ENCODE measurements at places on chromosomes 13 and 19.

GRCh38 chr13:52004511-52005170 is 6.6 kb downstream of the ATP7B start:
- DNase-seq: no peak

- no peak for DNase-seq
Measured at GRCh38 chr13:76446191-76446590, 440.0 kb downstream of the KCTD12 start.

DNA sequence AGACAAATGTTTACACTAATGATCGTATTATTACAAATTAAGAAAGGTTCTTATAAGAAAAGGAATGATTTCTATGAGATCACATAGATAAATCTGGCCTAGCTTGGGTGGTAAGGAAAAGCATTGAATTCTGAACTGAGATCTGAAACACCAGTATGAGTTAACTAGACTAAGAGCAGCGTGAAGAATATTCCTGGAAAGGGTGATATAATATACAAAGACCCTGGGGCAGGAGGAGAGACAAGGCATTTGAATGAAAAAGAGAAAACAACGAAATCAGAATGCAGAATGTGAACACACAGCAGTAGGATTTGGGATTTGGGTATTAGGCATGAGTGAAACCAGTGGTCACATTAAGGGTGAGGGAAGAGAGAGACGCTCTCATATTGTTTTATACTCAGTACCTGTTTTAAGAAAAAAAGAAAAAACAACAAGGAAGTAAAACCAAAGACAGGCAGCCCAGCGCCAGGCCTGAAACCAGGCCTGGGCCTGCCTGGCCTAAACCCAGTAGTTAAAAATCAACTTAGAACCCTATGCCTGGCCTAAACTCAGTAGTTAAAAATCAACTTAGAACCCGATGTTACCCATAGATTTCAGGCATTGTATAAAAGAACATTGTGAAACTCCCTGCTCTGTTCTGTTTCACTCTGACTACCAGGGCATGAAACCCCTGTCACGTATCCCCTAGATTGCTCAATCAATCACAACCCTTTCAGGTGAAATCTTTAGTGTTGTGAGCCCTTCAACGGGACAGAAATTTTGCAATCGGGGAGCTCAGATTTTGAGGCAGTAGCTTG is 287.1 kb downstream of the ITGBL1 start:
- DNase-seq: no peak

DNA sequence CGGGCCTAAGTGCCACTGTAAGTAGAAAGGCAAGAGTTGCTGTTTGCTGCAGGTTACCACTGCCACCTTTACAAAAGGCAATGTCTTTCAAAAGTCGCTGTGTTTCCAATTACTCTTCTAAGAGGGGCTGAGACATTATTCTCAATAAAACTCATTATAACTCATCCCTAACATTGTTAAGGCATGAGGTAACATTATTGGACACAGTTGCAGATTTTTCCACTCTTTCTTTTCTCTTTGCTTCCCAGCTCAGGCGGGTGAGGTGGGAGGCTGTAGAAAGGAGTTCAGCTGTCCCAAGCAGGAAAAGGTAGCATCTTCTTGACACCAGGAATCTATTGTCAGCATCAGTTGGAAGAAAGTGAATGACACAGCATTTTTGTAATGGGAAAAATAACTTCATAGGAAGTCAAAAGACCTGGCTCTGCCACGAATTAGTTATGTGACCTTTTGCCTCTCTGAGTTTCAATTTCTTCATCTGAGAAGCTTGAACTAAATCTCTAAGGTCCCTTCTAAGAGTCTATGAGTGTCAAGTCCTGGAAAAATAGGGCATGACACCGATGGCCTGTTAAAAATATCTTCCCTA is 2.1 kb upstream of the UBL3 start:
- DNase-seq: no peak

- no peak for DNase-seq
Measured at GRCh38 chr13:91836553-91836952, 438.1 kb downstream of the GPC5 start.

DNA sequence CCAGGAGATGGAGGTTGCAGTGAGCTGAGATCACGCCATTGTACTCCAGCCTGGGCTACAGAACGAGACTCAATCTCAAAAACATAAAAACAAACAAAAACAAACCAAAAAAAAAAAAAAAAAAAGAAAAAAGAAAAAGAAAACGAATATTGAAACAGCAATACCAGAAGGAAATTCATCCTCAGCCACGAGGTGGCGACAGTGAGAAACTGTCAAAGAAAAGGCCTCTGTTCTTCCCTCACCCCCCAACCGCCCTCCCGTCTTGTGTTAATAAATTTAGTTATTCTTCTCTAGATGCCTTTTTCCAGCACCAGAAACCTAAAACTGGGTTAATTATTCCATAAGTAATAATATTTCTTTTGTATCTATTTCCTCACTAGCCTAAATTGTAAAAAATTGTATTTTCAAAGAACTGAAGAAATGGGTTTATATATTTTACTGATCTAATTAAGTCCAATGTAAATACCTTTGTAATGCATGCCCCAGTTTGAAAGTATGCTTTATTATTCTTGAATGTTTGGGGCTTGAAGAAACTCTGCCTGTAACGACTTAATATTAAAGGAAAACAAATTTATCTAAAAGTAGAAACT is 38.6 kb downstream of the LIG4 start:
- DNase-seq: peak; percentile 21

- DNase-seq: no peak
Measured at GRCh38 chr19:54573330-54573872, at the start of gene LILRA2. Gene LILRA2 (plus strand): TSS chr19:54573790. CDS start chr19:54573879, 89 bp downstream.

DNA sequence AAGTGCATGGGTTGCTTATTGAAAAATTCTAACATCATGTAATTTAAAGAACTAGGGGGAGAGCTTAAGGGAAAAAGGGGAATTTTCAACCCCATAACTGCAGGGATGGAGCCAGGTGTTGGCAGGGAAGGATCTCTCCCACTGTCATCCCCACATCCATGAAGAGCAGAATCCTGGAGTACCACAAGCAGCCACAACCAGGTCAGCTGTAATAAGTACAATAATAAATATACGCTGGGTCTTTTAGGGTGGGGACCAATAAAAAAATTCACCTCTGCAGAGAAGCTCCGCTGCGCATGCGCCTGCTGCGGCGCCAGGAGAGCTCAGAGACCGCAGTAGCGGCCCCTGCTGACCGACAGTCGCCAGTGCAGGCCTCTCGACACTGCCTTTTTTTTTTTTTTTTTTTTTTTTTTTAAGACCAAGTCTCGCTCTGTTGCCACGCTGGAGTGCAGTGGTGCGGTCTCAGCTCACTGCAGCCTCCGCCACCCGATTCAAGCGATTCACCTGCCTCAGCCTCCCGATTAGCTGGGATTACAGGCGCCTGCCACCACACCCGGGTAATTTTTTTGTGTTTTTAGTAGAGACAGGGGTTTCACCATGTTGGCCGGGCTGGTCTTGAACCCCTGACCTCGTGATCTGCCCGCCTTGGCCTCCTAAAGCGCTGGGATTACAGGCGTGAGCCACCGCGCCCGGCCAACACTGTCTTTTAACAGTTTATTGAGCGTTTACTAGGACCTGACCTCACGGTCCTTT is 2.5 kb upstream of the EEF2 start:
- DNase-seq: peak; percentile 79

- DNase-seq: no peak
Measured at GRCh38 chr13:39401756-39402155, 201.2 kb downstream of the LHFPL6 start.

DNA sequence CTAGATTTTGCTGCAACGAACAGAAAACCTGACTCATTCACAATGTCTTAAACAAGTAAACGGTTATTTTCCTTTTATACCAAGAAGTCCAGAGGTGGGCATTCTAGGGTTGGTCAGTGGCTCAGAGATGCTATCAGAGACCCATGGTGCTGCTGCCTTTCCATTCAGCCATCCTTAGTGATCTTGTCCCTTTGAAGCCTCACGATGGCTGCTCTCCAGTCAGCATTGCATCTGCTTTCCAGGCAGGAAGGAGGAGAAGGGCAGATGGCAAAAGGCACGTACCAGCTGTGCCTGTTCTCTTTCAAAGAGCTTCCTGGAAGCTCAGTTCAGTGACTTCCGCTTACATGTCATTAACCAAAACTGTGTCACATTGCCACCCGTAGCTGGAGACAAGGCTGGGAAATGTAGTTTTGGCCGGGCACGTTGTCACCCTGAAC is 30.1 kb downstream of the WDFY2 start:
- peak; percentile 5 for DNase-seq

DNA sequence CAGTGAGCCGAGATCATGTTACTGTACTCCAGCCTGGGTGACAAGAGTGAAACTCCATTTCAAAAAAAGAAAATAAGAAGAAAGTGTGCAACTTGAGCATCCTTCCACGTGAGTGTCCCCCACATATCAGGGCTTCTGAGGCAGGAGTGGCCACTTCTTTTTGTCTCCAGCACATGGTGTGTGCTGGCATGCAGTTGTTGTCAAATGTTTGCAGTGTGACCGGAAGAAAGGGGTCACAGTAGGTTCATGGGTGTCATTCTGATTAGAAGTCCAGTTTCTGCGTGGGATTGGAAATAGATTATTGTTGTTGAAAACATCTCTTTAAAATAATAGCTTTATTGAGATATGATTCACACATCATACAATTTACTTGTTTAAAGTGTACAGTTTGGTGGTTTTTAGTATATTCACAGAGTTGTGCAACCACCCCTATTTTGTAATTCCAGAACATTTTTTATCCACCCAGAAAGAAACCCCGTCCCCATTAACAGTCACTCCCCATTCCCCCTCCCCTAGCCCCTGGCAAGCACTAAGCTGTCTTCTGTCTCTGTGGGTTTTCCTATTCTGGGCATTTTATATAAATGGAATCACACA is 2.2 kb downstream of the CRTC1 start:
- DNase-seq: no peak

DNA sequence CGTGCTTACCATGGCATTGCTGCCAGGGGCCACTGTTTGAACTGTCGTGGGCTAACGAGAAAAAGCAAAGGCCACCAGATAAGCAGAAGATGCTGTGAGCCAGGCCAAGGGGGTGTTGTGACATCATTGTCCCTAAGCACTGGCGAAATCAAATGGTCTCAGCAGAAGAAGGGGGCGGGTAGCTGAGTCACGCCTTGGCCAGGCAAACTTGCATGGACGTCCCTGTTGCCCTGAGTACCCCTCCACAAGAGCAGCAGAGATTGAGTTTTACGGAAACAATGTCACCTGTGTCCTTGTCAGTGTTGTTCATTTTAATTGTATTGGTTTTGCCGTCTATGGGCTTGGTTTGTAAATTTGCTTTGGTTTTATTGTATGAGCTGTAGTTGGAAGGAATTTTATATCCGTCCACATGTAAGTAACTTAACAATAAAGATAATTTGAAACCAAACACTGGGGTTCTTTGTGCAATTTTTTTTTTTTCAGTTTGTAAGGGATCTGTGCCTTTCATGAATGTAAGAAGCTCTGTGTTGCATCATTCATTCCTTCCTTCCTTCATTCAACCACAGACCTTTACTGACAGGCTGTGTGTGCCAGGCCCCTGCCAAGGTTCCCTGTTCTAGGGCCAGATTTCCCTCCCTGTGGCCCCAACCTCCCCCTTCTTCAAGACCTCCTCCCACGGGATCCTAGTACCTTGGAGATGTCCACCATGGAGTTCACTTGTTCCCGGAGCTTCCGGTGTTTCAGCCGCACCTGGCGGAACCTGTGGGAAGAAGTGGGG is 12.3 kb downstream of the KCNN4 start:
- DNase-seq: no peak

DNA sequence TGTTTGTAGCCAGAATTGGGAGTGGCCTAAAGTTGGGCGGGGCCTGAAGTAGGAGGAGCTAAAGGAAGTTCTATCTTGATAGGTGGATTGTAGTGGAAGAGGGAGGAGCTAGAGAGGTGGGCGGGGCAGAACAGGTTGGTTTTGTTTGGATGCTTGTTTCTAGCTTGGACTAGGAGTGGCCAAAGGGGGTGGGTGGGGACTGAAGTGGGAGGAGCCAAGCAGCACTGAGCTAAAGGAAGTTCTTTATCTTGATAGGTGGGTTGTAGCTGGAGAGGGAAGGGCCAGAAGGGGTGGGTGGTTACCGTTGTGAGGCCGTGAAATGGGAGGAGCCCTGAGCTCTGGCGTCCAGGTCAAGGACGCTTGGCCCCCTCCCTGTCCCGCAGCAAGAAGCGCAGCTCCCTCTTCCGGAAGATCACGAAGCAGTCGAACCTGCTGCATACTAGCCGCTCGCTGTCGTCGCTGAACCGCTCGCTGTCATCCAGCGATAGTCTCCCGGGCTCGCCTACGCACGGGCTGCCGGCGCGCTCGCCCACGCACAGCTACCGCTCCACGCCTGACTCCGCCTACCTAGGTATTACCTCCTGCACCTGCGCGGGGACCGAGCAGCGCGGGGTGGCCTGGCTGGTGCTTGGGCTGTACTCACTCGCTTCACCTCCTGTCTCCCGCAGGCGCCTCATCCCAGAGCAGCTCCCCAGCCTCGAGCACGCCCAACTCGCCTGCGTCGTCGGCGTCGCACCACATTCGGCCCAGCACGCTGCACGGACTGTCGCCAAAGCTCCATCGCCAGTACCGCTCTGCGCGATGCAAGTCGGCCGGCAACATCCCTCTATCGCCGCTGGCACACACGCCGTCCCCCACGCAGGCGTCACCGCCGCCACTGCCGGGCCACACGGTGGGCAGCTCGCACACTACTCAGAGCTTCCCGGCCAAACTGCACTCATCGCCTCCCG is 8.0 kb downstream of the DNASE2 start:
- no peak for DNase-seq

GRCh38 chr13:28171266-28171665 is 32.9 kb downstream of the PAN3 start:
- DNase-seq: no peak

GRCh38 chr13:94342436-94343242 is 136.8 kb downstream of the DCT start:
- DNase-seq: no peak

DNA sequence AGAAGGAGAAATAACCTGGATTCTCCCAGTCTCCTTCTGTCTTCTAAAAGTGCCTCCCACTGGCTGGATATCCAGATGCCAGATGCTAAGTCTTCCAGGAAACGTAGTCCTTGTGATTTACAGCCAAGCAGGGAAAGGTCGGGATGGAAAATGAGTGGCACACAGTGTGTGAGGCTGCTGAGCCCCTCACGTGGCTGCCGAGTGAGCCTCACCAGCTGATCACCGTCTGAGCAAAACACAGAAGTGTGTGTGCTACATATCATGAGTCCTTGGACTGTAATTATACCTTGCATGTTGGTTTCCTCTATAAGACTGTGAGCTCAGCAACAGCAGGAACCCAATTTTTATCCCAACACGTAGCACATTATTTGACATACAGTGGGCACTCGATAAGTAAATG is 15.1 kb downstream of the LHFPL6 start:
- no peak for DNase-seq

- DNase-seq: no peak
Measured at GRCh38 chr13:75870397-75870903, 234.3 kb downstream of the LMO7 start.

GRCh38 chr19:2678044-2678671 is 24.3 kb downstream of the GNG7 start:
- DNase-seq: no peak
